ENCODE measurements at places on chromosomes 2 and 18.

DNA sequence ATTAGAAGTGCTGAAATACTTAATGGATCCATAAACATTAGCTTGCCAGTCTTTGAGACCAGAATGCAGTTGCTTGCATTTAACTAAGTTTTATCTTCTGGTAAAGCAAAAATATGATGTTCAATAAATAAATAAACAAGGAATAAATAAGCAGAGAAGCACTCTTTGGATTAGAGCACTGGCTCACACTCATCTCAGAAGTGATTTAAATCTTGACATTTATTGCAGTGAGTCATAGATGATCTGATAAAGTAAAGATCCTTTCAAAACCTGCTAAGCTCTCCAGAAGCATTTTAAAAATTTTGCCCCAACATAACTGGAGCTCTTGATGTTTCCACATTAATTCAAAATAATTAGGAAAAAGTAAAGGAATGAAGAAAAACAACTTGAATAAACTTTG is 66.8 kb downstream of the KYNU start:
- DNase-seq, result no peak

DNA sequence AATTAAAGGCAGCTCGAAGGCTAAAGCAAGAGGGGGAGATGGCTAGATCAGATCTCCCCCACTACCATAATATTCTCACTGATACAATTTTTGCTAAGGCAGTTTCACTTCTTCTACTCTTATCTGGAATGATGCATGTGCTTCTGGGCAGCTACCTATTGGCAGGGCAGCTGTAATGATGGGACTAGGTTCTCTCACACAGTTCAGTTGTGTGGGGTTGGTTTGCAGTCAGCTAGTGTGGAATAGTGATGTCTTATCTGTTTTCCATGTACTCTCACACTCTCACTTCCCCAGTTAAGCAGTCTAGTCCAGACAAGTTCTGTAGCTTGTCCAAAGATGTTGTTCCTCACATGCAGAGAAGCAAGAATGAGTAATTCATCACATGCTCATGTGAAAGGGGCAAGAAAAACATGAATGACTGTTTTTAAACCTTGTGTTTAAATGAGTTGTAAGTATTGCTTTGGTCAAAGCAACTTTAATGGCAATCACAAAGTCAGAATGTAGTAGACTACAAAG is 836.1 kb downstream of the CBLN2 start:
- no peak for DNase-seq

DNA sequence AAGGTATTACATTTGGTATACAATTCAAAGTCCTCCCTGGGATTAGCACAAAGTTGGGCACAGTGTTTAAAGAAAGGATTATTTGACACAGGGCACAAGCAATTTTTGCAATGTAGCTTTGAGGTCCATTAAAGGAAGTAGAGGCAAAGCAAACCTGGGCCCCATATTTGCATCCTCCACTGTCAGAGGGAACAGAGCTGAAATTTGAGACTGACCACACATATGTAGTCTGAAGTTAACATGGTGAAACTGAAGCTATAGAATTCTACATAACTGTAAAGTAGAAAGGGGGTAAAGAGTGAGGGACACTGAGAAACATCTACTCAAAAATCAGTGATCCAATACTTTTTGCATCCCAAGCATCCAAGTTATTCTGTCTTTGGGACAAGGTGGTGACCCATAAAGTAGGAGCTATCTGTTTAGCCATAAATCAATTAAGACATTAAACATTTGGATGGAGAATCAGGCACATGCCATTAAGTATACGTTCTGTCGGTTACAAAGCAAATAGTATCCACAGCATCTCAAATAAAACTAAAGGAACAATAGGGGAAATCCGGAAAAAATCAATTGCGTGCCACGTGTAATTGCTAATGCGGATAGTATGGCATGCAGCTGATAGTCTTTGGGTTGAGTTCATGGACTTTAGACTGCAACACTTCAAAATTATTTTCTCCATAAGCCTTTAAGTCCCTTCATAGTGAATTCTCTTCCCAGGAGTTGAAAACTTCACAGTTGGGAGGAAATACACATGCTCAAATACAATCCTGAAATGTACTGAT is 72.6 kb downstream of the PLEKHM3 start:
- DNase-seq, result no peak

DNA sequence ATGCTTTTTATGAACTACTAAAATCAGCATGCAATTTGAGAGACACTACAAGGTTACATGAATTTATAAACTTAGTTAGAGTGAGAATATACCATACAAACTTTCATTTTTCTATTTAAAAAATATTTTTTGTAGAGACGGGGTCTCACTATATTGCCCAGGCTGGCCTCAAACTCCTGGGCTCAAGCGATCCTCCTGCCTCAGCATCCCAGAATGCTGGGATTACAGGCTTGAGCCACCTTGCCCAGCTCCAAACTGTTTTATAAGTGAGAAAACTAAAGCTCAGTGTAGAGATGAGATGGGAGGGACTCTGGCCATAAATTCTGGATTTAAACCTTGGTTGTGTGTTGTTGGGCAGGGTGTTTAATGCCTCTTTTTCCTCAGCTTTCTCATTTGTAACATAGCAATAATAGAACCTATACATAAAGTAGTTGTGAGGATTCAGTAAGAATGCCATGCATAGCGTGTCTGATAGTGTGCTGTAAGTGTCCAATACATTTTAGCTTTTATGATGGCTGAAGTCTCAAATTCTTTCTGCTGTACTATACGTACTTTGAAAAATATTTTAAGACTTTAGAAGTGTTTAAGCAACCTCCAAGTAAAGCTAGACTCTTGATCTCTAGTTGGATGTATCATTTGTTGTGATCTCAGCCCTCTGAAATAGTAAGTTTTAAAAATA is 9.7 kb downstream of the CAB39 start:
- no peak for DNase-seq

DNA sequence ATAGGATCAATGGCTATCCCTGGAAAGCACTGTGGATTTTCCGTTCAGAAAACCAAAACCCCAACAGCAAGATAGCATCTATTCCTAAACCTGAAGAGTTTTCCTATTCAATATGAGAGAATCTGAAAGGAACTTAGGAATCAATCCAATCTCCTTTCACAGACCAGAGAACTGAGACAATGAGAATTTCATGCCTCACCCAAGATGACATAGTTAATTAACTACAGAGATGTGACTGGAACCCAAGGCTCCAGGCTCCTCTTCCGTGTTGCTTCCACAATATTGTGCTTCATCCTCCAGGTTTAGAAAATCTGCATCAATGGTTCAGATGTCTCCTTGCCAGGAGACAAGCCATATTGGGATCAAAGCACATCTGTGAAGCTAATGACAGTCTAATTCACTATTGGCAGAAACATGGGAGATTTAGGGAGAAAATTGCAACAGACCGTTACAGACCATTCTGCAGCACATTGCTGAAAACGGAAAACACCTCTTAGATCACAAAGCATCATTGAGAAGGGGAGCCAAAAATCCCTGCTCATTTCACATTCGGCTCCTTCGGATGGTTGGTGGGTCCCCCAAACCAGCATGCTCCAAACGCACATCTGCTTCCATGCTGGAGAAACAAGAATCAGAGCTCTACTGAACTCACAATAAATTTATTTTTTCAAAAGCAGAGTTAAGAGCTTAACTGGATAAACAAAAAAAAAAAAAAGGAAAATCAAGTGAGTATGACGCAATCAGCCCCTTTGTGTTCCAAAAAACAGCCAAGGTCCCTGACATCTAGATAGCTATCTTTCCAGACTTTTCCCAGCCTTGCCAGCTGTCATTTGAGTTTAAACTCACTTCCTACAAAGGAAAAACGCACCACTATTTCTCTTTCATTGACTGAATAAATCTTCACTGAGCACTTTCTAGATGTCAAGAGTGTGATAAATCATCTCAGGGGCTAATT is 290.3 kb downstream of the C1D start:
- no peak for DNase-seq

GRCh38 chr2:220985561-220985960 is 586.5 kb downstream of the EPHA4 start:
- DNase-seq, result no peak

All from NCI-H187 treated with DMSO at 0.1 percent for 48 hours (cell line).